CD4-positive, alpha-beta T cell treated with Interleukin-10 for 1 hour (primary cell): ENCODE measurements at places on chromosomes 7 and 10.

DNA sequence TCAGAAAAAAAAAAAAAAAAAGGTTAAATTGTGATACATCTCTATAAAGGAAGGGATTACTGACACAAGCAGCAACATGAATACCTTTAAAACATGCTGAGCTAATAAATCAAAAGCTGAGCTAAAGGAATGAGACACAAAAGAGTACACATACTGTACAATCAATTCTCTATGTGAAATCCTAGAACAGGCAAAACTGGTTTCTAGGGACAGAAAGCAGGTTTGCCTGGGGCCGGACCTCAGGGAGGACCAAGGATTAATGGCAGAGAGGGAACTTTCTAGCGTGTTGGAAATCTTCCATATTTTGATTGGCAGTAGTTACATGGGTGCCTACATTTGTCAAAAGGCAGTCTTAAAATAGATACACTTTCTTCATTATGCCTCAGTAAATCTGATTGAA, 52.5 kb downstream of the KLRG2 start:
- no peak for DNase-seq

DNA sequence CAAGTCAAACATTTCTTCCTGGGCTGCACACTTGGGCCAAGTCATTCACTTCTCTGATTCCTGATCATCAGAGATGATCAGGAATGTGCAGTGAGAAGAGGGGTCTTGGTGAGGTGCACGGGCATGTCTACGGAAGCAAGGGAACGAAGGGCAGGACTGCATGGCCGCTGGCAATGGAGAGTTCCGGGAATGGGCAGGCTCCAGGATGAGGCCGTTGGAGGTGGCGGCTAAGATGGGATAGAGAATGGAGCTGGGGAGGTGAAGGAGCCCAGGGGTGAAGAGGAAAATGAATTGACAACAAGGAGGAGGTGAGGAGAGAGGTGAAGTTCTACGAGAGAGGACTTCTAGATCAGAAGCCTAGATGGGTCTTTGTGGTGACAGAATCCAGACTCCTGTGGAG, 260.0 kb downstream of the GRID1 start:
- DNase-seq = no peak

GRCh38 chr10:85638797-85639196, 727.8 kb downstream of the GRID1 start:
- no peak for DNase-seq

- no peak for DNase-seq
Measured at GRCh38 chr7:110307776-110308175, 783.2 kb upstream of the LRRN3 start.

- DNase-seq = no peak
Measured at GRCh38 chr10:95508730-95509129, 52.4 kb downstream of the SORBS1 start.

DNA sequence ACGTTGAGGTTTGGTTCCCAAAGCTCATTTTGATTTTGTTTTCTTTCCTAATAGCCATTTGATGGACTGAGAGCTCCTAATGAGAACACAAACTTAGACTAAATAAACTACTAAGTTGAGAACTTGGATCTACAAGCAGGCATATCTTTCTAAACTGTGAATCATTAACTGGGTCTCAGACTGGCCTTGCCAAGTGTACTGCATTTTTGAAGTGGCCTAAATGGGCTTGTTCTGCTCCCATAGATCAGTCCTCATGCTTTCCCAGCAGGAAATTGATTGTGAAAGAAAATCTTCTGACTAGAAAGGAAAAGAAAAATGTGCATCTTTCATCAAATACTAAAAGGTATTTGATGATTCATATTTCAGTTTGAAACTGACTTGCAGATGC, 46.7 kb upstream of the RBM33 start:
- no peak for DNase-seq

- DNase-seq = no peak
Measured at GRCh38 chr10:126930883-126931503, 25.8 kb downstream of the DOCK1 start.

DNA sequence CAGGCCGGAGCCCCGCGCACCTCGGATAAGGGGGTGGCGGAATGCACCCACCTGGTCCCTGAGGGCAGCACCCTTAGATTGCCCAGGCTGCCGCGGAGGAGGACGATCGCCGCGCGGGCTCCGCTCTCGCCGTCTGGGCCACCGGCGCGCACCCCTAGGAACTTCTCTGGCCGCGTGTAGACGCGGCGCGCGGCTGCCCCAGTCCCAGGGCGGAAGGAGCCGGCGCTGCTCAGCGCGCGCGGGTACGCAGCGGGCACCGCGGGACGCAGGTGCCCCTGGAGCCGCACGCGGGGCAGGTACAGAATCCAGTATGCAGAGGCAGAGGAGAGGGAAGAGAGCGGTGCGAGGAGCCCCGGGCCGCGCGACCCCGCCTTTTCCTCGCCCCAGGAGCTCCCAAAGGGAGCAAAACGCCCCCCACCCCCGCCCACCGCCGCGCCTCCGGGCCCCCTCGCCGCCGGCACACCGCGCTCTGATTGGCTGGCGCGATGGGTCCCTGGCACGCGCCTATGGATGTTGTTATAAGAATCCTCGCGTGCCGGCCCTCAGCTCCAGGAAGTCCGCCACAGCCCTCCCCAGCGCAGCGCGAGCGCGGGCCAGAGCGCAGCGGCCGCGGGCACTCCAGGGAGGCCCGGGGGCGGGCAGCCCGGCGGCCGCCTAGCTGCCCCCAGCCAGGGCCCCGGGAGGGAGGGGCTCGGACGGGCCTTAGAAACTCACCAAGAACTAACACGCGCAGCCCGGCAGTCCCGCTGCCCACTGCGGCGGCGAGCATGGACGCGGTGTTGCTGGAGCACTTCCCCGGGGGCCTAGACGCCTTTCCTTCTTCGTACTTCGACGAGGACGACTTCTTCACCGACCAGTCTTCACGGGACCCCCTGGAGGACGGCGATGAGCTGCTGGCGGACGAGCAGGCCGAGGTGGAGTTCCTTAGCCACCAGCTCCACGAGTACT, at the start of gene PTF1A:
Gene PTF1A (plus strand): TSS at position 549 of the 948 bp plus-strand sequence. CDS start 219 bp downstream, at position 768.
- DNase-seq = no peak

DNA sequence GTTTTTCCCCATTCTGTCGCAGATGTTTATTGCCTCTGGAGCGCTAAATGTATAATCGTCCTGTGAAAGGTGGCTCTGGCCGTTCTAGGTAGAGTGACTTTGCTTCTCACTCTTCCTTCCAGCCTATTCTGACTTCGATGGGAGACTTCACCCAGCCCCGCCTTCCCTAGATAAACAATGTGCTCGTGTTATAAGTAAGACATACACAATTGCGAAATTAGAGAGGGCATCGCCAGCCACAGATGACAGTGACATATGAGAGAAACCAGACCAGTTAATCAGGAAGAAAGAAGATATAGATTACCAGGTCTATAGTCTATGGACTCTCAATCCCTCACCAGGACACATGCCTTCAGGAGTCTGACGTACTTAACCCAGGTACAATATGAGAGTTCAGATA, 1050.5 kb upstream of the AUTS2 start:
- no peak for DNase-seq

DNA sequence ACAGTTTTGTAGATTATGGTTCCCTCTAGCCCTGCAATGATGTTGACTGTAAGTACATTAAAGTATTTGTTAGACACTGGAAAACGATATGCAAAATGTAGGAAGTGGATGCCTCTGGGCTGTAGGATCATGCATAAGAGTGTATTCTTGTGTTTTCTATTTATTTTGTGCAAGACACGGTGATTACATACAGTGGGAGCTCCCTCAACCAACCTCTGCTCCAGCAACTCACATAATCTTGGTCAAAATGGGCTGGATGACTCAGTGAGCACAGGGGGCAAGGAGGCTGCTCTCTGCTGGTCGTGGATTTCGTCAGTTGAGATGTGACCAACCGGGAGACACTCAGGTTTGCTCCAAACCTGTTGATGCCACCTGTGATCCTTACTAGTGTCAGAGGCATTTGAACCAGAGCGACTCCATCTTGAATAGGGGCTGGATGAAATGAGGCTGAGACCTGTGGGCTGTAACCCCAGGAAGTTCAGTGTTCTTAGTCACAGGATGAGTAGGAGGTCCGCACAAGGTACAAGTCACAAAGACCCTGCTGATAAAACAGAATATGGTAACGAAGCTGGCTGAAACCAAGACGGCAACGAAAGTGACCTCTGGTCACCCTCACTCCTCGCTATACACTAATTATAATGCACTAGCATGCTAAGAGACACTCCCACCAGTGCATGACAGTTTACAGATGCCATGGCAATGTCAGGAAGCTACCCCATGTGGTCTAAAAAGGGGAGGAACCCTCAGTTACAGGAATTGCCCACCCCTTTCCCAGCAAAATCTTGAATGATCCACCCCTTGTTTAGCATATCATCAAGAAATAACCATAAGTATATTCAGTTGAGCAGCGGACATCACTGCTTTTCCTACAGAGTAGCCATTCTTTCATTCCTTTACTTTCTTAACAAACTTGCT, 56.4 kb upstream of the FAM20C start:
- DNase-seq = no peak

GRCh38 chr10:26048756-26049155, 114.7 kb downstream of the MYO3A start:
- DNase-seq = no peak

DNA sequence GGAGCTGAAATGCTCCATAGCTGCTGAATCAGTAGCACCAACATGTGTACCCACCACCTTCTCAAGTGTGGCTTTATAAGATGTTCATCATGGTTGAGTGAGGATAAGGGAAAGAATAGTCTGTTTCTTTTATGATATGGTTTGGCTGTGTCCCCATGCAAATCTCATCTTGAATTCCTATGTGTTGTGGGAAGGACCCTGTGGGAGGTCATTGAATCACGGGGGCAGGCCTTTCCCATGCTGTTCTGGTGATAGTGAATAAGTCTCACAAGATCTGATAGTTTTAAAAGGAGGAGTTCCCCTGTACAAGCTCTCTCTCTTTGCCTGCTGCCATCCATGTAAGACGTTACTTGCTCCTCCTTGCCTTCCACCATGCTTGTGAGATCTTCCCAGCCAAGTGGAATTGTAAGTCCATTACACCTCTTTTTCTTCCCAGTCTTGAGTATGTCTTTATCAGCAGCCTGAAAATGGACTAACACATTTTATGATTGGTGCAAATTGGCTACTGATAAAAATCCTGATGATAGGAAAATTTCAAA, 799.9 kb downstream of the TNS3 start:
- no peak for DNase-seq

- no peak for DNase-seq
Measured at GRCh38 chr7:74542558-74543117, 88.9 kb downstream of the GTF2IRD1 start.

- DNase-seq = peak; percentile 71
Measured at GRCh38 chr7:86978808-86979506, 80.5 kb downstream of the ELAPOR2 start.

- no peak for DNase-seq
Measured at GRCh38 chr10:59388671-59388976, 26.3 kb upstream of the FAM13C start.

DNA sequence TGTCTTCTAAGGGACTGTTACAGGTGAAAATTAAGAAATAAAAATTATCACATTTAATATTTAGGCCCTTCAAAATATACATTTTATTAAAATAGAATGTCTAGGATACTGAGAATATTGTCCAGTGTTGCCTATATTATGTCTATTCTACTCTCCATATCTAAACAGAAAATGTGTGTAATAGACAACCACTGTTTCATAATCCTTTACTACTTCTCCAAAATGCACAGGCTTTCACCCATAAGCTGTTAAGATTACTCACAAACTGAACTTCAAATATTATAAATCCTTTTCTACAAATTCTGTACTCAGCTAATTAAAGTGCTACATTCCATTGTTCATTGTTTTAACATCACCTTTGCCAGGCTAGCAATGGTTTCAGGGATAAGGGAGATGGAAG, 56.7 kb upstream of the TFEC start:
- DNase-seq = no peak

GRCh38 chr10:112282086-112282485, 1.1 kb upstream of the TECTB start:
- no peak for DNase-seq

DNA sequence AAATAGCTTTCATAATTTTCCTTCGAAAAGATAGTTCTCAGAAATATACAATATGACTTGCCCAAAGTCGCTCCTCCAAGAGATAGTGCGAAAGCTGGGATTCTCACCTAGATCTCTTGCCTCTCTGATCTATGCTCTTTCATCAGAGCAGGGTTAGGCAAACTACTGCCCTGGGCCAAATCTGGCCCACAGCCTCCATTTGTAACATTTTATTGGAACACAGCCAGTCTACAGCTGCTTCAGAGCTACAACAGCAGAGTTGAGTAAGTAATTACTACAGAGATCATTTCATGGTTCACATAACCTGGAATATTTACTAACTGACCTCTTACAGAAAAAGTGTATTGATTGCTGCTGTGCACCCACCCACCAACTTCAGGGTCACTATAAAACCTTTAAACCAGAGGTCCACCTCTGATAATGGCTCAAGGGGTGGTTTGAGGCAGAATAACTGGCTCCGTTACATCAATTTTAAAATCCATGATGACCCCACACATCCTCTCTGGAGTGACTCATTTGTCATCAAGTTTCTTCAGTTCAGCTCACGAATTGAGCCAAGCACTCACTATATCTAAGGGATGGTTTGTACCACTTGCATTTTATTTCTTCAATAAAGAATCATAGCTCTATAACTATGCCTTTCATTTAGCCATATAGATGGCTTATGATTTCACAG, 1019.0 kb downstream of the XPNPEP1 start:
- DNase-seq = no peak

DNA sequence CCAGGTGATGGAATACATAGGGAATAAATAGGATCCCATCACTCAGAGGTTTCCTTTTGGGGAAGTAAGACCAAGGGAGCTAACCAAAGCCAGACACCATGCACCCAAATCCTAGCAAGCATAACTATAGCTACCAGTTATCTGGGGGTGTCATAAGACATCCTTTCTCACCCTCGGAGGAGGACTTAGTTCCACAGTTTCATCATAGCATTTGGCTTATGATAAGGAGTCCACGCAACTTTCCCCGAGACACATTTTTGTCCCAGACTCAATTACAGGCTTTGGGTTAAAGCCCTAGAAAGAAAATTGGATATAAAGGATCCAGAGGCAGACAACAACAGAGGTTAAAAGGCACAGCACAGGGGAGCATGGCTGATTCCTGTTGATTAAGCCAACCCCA, 442.9 kb downstream of the HTR7 start:
- no peak for DNase-seq

DNA sequence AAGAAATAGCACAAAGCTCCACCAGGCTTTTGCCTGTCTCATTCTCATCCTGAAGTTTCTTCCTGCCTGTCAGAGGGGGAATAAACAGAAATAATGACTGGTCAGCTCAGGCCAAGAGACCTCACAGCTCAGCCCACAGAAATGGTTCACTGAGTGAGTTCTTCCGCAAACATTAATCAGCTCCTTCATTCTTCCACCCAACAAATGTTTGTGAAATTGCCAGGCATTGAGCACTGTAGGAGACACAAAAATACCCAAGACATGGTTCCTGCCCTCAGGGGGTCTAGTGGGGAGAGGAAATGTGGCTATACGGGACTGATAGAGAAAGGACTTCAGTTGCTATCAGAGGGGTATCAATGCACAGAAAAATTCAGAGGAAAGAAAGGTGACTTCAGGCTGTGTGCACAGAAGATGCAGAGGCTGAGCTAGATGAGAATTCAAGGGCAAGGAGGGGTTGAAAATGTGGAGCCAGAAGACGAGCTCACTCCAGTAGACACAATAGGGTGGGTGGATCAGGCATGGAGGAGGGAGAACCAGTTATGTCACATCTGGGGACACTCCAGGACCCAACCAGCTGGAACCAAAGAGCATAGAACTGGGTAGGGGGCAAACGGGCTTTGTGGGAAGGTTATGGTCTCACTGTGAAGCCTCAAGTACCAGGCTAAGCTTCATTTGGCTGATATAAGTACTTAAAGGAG, 20.9 kb downstream of the MYOF start:
- no peak for DNase-seq

GRCh38 chr7:87709258-87709657, 81.1 kb downstream of the RUNDC3B start:
- DNase-seq = no peak
